Foreskin fibroblast (primary cell): ENCODE measurements at places on chromosomes 1 and 21.

- no peak for DNase-seq
These were observed 5.0 kb downstream of the TOR1AIP2 start for GRCh38 chr1:179872558-179872957.

GRCh38 chr1:10965546-10966226 lies 46.8 kb upstream of the TARDBP start:
- DNase-seq: no peak

DNA sequence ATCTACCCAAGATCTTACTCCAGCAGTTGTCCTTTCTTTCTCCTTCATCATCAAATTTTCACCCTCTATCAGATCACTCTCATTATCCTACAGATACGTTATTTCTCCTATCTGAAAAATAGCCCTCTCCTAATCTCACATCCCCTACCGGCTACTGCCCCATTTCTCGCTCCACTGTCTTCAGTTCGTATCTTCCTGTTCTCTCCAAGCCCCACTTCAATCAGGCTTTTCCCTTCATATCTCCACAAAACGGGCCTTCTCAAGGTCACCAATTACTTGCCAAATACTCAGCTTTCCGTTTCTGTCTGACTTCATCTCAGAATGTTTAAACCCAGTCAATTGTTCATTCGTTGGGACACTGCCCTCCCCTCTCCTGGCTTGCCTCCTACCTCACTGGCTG lies 32.4 kb downstream of the SLC30A1 start:
- no peak for DNase-seq

- peak; percentile 54 for DNase-seq
These were observed 11.1 kb downstream of the ADPRS start for GRCh38 chr1:36099681-36100341.
